Stimulated activated CD4-positive, alpha-beta T cell treated with anti-CD3 and anti-CD28 coated beads, Interleukin-2, amount 100 ng/mL, for 24 hours (primary cell): ENCODE measurements at places on chromosomes 13 and 19.
A peak's percentile ranks its signal among the peaks of the same experiment; 100 is the strongest.

- no peak for DNase-seq
Observed at GRCh38 chr13:50072676-50073075, 57.4 kb downstream of the KCNRG start.

DNA sequence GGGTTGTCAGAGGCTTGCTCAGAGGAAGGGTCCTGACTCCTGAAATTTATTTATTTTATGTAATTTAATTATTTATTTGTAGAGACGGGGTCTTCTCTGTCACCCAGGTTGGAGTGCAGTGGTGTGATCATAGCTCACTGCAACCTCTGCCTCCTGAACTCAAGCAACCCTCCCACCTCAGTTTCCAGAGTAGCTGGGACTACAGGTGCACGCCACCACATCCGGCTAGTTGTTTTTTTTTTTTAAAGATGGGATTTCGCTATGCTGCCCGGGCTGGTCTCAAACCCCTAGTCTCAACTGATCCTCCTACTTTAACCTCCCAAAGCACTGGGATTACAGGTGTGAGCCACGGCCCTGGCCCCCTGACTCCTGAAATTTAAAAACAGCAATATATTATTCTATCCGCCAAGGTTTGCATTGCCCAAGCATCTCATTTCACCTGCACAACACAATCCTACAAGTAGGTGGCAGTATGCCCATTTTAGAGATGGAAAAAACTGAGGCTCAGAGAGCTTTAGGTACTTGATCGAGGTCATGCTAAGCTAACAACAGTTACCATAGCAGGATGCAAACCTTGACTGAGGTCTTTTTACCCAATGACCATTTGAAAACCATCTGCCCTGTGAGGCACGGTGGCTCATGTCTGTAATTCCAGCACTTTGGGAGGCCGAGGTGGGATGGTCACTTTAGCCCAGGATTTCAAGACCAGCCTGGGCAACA, 18.1 kb downstream of the ARHGEF18 start:
- peak; percentile 38 for DNase-seq

DNA sequence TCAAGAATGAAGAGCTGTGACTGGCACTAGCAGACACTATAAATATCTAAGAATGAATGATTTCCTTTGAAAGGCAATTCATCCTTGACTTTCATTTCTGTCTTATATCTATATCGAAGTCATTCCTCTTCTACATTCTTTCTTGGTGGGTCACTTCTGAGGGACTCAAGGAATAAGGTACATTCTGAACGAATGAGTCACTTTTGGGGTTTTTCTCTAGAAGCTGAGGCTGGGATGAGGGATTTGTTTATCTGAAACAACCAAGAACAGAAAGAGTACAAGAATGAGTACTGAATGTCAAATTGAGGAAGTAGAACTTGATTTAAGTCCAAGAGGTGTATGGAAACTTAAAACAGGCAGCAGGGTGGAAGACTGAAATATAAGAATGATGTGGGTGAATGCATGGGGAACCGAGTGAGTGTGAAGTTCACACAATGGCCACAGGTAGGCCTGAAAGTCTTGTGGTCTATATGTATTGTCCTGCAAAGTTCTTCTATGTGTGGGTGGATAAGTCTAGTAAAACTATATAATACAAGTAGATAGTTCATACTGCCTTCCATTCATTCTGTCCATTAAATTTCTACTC, 343.9 kb downstream of the OXGR1 start:
- no peak for DNase-seq

DNA sequence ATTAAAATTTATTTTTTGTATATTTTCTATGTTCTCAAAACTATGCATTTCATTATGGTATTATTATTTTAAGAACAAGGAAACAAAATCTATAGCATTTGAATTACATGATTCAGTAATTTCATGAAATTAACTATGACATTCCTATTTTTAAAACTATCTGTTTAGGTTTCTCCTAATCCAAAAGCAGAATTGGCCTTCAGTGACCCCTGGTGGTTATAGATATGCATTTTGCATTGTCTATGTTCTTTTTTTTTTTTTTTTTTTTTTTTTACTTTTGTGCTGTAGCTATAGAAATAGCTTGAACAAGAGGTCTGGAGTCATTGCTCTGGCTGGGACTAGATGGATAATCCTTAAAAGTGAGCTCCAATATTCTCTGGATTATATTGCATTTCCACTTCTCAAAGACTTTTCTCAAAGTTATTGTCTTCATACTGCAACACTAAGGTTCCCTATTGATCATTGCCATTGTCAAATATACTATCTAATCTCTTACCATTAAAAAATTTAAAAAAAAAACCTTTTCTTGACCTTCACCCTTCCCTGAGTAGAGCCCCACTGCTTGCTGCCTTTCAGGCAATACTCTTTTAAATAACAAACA, 15.9 kb upstream of the DNAJC3 start:
- DNase-seq = no peak

DNA sequence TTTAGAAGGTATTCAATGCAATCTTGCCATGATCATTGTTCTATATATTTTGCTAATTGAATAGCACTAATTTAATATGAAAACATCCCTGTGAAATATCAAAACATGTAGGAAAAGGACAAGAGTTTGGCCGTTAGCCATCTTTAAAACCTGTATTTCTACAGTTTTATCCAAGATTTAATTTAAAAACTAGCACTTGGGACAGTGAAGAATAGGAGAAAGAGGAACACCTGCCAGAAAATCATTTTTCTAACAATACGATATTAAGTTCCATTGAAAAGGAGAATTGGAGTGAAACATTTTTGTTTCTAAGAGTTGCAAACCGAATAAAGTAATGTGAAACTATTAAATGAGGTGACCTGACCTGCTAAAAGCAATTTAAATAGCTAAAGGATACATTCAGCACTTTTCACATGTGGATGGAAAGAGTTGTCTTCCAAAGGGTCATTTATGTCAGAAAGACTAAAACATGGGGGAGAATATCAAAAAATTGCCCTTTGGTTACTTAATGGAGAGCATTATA, 1673.6 kb upstream of the MIR17HG start:
- no peak for DNase-seq

DNA sequence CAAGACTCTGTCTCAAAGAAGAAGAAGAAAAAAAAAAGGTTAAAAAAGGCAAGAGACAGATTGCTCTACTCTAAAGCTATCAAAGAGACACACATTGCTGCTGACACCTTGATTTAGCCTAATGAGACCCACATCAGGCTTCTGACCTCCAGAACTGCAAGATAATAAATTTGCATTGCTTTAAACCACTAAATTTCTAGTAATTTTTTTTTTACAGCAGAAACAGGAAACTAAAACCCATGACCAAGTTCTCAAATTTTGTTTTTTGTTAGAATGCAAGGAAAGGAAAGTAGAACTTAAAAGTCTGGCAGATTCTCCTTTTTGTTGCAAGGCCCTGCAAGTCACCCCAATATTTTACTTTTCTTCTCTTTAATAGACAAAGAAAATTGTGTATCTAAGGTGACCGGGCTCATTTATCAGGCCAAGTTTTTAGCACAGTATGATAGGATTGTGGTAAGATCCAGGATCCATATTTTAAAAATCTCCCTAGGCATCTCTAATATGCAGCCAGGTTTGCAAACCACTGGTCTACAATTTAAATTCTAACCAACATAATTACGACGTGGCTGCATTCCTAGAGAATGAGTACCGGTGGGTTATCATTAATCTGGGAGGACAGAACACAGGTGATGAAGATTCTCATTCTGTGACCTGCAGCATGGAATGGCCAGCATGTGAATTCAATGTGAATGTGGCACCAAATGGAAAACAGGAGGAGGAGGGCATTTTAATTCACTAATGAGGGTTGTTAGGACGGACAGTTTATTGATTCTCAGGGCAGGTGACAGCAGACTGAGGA, 56.7 kb upstream of the MED4 start:
- no peak for DNase-seq

GRCh38 chr19:17323964-17324332, 10.7 kb downstream of the ANO8 start:
- DNase-seq = no peak

DNA sequence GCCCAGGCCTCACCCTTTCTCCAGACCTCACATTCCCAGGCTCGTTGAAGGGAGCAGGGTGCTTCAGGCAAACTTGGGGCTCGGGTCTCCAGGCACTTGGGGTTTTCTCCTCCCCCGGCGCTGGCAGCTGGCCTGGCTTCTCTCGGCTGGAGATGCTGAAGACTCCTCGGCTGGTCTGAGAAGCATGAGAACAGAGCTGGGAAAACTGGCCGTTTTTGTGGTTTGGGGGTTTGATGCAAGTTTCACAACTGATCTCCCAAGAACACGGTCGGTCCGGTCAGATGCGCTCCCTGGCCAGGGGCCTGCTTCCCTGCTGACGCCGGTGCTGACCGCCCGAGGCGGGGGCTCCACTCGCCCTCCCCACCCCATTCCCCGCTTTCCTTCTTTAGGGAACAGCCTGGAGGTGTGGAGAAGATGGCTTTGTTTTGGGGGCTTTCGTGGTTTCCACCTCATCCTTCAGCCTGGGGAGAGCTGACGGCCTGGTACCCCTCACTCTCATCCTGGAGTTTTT, 35.3 kb downstream of the CEBPA start:
- DNase-seq = no peak

GRCh38 chr13:31282741-31283455, 83.1 kb downstream of the B3GLCT start:
- DNase-seq = no peak

GRCh38 chr13:112711528-112712265, 21.9 kb downstream of the ATP11A start:
- no peak for DNase-seq

GRCh38 chr19:15464394-15465385, at the start of gene RASAL3:
TSS of gene RASAL3 (minus strand) at chr19:15464544. CDS start at chr19:15464358, 186 bp downstream.
- peak; percentile 68 for DNase-seq

GRCh38 chr13:39956036-39956435, 300.6 kb downstream of the COG6 start:
- DNase-seq = peak; percentile 45

DNA sequence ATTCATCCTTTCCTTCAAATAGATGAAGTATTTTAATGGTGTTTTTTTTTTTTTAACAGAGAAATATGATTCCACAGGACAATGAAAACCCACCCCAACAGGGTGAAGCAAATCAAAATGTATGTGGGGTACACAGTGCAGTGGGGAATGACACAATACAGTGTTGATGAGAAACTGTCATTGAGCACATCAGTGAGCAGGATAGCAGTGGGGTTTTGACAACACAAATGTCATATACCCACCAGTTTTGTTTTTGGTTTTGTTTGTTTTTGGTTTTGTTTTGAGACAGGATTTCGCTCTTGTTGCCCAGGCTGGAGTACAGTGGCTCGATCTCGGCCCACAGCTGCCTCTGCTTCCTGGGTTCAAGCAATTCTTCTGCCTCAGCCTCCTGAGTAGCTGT, 29.2 kb downstream of the ZNF844 start:
- DNase-seq = no peak

- no peak for DNase-seq
Observed at GRCh38 chr13:110018009-110018408, 231.6 kb upstream of the IRS2 start.

DNA sequence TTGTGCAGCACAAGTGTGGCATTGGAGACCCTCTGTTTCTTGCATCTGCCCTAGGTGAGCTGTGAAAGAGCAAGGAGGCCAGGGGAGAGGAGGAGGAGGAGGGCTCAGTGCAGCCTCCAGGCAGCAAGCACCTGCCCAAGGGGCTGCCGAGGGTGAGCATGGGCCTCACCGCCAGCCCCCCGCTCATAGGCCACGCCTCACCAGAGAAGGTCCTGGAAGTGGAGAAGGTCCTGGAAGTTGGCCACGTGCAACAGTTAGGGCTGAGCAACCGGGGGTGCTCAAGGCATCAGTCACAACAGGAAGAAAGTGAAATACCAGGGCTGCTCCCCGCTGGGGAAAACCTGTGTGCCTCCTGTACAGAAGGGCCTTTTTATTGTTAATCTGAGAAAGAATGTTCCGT, 168.9 kb downstream of the TEX29 start:
- no peak for DNase-seq

- no peak for DNase-seq
Observed at GRCh38 chr13:70310396-70311119, 202.3 kb upstream of the KLHL1 start.
